ENCODE measurements at places on chromosomes 4 and X. TPM values are rescaled to one million over a fixed set of nuclear protein-coding genes. Genes with fewer than 3 reads are reported as not detected.
A peak's percentile ranks its signal among the peaks of the same experiment; 100 is the strongest.

- peak; percentile 31 for DNase-seq
Observed at GRCh38 chrX:15564981-15565579, 35.7 kb downstream of the ACE2 start.

Gene RIBC1
- 1.1 TPM for total RNA-seq

Gene STBD1
- total RNA-seq, result 5.8 TPM

DNA sequence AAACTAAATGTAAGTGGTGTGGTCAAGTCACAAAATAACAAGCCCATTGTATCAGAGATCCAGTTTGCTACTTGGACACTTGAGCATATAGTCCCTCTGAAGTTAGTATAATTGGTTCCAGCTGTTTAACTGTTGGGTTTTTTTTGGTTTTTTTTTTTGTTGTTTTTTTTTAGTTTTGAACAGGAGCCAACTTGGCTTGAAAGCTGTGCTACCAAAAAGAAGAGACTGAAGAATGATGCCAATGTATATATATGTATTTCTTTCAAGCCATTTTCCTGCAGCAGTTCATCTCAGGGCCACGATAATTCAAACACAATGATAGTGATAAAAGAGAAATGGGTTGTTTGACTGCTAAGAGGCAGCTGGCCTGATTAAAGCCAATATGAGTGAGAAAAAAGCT lies 138.3 kb downstream of the PCDH18 start:
- DNase-seq, result no peak

DNA sequence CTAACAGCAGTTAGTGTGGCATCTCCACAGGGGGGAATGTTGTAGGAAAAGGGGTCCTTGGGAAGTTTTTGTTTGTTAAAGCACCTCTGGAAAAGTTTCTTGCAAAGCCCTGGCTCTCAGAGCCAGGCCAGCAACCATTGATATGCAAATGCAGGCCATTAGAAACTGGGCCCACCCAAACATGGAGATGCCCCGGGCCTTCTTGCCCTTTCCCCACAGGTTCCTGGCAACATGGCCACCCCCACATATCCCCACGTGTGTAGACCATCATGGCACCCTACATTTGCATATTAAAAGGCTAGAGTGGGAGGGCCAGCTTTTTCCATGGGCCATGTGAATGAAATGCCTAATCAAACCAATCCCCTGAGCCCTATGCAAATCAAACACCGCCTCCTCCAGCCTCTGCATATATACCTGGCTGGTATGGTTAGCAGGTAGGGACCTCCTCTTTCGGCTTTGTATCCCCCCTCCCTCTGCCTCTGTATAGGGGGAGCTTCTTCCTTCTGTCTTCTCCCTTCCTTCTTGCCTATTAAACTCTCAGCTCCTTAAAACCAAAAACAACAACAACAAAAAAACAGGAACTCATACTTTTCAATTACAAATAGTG lies 44.0 kb upstream of the ZCCHC13 start:
- no peak for DNase-seq

Measured in activated CD4-positive, alpha-beta memory T cell treated with anti-CD3 and anti-CD28 coated beads, Interleukin-2, amount 10 ng/mL, durations not matched to agents 7 days and 5 days (primary cell).